ENCODE measurements at places on chromosomes 12 and 14.

- DNase-seq, result no peak
These were observed 299.6 kb downstream of the EMP1 start for GRCh38 chr12:13496111-13496510.

DNA sequence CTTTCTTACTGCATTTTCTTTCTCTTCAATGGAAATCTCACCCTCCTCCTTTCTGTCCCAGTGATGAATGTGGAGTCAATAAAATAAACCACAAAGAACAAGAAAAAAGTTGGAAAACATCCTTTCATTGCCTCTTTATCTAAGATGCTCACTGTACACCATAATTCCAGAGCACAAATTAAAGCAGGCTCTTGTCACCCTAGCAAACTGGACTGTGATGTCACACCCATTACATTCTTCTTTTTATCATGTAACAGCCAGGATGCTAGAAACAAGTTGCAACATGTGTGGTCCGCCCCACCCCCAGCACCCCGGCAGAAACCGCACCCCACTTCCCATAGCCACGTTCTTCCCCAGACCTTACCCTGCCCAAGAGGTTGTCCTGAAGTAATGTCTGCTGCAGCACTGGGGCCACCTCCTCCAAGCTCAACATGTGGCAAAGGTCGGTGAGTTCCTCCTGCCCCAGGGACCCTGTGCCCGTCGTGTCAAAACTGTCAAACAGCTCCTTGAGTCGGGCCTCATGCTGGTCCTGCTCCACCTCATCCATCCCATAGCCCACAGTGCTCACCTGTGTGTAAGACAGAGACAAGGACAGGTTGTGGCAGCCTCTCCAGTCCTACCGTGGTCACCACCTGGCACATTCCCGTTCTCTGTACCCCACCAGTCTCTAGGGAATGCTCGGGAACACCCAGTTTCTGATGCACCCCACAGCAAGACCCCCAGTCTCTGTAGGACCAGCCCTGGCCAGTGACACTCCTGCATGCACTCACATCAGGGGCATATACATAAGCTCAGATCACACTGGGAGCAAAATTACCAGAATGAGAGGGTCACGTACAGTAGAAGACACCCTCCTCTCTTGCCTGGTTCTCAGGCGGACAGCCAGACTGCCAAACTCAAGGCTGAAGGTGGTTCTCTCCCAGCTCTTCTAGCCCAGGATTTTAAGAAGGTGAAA lies 9.2 kb downstream of the NIN start:
- DNase-seq, result peak; percentile 11

DNA sequence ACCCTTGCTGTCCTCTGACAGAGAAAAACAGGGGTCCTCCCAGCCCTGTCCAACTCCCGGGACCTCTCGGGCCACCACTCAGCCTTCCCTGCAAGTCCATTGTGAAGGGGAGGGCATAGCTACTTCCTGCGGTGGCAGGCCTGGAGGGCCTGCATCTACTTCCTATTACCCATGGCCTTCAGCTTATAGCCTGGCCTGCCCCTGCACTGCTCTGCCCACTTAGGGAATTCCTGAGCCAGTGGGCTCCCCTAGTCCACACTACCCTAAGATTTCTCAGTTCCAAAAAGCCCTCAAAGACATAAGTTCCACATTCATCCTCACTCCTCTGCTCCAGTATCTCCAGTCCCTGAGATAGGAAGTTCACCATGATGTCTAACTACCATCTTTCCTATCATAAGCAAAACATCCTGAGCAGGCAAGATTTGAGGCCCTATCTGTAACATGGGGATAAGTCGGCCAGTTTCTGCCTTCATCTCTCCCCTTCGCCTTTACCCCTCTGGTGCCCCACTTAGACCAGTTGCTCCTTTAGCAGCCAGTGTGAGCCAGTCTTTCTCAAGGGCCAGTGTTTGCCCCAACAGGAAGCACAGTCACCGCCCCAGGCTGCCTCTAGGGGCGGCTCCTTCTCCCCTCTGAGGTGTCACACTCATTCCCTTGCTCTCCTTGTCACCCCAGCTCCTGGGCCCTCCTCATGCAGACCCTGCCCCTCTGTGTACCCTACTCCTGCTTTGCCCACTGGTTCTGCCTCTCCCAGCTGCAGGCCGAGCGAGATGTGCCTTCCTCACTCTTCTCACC lies 10.9 kb downstream of the HDAC7 start:
- peak; percentile 53 for DNase-seq

- no peak for DNase-seq
These were observed 313.6 kb downstream of the ZFP36L1 start for GRCh38 chr14:68479247-68479646.

- DNase-seq, result no peak
These were observed 12.9 kb downstream of the CTDSP2 start for GRCh38 chr12:57833672-57834071.

DNA sequence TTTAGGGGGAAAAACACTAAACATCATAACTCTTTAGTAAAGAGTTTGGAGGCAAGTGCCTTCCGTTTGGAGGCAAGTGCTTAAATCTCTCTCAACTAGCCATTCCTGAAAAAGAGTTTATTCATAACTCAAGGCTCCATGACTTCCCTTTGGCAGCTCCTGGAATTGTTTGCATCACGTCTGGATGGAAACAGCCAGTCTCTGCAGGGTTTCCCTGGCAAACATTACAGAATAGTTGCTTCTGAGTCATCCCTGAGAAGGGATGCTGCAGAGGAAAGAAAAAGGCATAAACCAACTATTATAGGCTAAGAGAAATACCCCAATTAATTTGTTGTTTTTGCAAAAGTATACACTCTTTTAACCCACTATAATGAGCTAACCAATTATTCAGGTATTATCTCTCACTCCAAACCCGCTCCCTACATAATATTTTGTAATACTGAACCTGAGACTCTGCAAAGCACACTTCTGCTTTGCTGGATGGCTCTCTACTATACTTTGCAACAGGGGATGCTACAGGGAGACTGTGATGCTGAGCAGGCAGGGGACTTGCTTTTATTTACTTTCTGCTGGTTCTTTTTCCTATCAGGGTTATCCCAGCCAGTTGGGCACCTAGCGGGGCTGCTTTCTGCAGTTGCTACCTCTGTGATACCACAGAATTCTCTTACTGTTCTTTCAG lies 497.7 kb downstream of the FUT8 start:
- DNase-seq, result no peak

- no peak for DNase-seq
These were observed 193.6 kb upstream of the NUDT4 start for GRCh38 chr12:93183940-93184671.

DNA sequence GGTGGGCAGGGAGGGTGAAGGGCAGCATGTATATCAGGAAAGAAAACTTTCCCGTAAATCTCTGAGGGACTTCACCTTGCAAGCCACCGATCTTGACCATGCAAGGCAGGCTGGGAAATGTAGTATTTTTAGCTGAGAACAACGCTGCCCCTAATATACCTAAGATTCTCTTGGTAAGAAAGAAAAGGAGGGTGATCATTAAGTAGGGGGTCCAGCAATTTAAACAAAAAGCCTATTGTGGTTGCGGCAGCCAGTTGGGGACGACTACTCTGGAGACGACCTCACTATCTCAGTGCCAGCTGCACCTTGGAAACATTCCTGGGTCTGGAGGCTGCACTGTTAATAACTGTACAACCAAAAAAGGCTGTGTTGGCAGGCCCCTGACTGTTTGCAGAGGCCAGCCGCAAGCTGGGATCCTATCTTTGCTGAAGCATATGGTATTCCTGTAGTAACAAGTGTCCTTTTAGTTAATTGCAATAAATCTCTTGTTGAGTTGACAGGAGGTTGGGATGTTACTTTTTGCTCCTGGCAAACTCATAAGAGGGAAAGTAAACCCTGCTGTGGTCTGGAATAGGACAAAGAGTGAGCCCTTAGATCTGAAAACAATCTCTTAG lies 6.4 kb downstream of the APOLD1 start:
- DNase-seq, result no peak

- no peak for DNase-seq
These were observed 10.0 kb downstream of the BBOF1 start for GRCh38 chr14:74029136-74029535.

DNA sequence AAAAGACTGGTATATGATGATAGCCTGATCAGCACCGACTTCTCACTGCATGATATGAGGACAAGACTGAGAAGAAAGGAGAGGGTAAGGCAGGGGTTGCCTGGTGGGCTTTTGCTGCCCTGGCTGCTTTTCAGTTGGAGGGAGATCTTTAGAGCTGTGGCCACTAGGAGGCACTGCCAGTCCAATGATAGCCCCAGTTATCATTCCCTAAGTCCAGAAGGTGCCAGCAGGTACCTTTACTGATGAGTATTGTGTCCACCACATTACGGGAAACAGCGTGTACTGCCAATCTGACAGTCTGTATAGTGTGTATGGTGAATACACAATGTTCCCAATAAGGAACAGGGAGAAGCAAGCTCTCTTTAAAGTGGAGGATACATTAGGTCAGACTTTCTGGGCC lies 55.8 kb upstream of the CCDC175 start:
- no peak for DNase-seq
